ENCODE measurements at places on chromosomes 4 and X.

- DNase-seq = no peak
These were observed 1.3 kb downstream of the NCAPG start for GRCh38 chr4:17812125-17812524.

DNA sequence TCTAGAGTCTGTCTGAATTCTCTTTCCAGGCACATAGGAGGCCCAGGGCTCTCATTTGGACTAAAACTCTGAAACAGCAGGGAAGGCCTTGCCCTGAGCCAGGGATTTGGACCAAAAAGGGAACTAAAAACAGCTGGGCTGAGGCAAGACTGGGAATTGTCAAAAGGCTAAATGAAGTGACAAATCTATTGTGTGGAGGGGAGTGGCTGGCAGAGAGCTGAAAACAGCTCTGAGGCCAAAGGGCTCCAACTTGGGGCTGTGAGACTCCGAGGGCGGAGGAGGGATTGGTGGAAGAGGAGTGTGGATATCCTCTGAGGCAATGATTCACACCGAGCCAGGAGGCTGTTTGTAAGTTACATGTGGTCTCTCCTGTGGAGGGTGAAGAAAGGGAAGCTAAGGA lies 63.2 kb downstream of the PHEX start:
- DNase-seq = no peak

GRCh38 chrX:31563792-31564191 lies 492.0 kb upstream of the FTHL17 start:
- DNase-seq = no peak

- no peak for DNase-seq
These were observed 15.6 kb downstream of the XAGE3 start for GRCh38 chrX:52852110-52852860.

DNA sequence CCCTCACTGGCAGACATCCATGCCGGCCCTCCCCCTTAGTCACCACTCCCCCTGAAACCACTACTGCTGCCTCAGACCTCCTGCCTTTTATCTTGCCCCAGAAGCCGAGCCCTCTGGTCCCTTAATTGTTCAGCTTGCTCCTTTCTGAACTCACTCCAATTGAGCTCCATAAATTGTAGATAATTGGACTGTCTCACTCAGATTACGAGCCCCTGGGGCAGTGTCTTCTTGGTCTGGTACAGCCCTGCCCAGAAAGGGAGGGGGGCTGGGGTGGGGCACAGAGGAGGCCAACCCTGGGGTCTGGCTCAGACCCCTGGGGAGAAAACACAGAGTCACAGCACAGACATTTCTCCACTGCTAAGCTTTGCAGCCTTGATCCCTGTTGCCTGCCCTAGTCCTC lies 39.4 kb downstream of the NALF2 start:
- DNase-seq = no peak

- no peak for DNase-seq
These were observed 88.3 kb downstream of the IL15 start for GRCh38 chr4:141724646-141725045.

DNA sequence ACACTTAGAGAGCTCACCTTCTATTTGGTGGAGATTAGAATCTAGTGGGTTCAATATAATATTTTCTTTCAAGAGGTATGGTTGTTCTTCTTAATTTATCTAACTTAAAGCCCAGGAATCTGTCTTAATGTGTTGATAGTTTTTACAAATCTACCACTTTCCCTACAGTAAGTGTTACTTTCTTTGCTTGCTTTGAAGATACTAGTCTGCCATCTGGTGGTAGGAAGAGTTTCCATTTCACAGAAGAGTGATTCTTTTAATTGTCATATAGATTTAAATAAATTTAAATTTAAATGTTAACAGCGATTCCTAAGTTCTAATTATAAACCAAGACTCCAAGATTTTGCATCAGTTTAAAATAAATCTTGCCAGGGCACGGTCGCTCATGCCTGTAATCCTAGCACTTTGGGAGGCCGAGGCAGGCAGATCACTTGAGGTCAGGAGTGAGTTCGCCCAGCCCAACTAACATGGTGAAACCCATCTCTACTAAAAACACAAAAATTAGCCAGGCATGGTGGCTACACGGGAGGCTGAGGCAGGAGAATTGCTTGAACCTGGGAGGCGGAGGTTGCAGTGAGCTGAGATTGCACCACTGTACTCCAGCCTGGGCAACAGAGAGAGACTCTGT lies 43.5 kb downstream of the NUDT9 start:
- no peak for DNase-seq

DNA sequence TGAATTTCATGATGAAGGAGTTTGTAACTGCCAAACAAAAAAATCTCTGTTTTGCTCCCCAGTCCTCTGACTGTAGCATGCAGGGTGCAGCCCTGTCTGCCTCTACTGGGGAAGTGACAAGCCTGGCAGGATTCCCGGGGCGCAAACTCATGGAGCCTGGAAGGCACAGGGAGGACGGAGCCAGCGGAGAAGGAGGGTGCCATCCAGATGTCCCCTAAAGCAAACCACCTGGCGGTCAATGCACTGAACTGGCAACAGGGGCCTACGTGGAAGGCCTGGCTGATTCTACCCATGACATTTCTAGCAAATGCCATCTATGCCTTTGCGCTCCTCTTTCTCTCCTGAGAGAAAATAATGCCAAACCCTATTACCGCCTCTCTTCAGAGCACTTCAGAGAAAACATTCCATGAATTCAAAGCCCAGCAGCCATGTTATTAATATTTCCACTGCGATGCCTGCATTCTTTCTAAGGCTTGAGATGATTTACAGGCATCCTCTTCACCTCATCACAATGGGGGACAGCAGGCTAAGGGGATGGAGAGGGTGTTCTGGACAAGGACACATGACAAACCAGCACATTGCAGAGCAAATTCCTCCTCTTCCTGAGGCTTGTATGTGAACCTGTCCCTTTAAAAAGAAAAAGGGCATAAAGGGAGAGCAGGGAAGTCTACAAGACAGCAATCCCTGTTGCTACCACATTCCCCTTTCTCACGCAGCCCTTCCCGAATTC lies 329.3 kb upstream of the NOCT start:
- no peak for DNase-seq

DNA sequence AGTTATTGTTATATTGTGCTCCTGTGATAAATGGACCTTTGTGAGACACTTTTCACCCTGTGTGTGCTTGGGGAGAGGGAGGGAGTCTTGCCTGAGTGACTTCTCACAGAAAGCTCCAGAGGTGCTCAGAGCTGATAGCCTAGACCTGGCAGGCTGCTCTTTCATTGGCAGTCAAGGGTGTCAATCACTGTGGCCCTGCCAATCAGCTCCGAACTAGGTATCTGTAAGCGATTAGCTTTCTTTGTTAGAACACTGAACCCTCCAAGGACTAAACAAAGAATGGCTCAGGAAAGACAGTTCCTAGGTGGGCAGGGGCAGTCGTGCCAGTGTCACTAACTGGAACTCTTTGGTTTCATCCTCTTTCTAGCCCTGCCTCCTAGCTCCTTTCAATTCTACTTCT lies 2.7 kb upstream of the NALF2 start:
- DNase-seq = no peak

GRCh38 chrX:16222151-16222550 lies 54.9 kb downstream of the MAGEB17 start:
- no peak for DNase-seq

DNA sequence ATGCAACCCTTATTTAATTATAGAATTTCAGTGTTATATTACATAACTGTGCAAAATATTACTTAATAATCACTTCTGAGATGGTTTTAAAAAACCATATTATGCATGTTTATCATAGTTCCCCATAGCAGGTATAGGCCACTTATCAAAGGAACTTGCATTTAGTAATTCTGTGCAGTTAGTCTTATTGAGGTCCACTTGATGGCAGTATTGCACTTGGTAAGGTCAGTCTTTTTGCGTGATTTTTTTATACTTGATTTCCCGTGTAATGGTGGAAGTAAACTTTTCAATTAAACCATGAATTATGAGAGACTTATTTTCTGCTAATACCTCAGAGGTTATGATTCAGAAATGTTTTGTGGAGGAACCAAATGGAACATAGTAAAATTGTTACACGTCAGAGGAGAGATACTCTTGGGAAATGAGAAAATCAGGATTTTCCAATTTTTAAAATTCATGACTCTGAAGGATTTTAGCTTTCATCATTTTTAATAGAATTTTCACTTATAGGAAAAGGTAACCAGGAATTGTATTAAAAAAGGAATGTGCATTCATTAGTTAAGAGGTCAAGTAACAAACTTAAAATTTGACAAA lies 230.0 kb downstream of the CCSER1 start:
- DNase-seq = no peak

DNA sequence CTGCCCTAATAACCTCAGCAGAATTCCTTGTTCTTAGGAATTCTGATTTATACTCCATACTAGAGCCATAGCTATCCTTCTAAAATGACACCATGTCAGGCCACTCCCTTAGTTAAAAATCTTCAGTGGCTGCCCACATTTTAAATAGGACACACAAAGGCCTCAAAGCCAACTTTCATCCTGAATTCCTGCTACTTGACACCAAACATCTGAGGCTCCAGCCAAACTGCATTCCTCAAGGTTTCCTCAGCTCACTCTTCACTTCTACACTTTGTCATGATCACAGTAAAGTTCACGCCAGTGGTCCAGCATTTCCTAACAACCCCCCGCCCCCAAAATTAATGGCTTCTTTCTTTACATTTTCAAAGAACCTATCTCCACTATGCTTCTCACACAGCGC lies 124.3 kb downstream of the ADGRA3 start:
- no peak for DNase-seq

GRCh38 chr4:147610686-147611085 lies 6.5 kb upstream of the TMEM184C start:
- DNase-seq = no peak

- DNase-seq = no peak
These were observed 231.0 kb downstream of the ADGRL3 start for GRCh38 chr4:61431131-61431530.

GRCh38 chrX:30241724-30242415 lies at the start of gene MAGEB4:
Gene MAGEB4 (plus strand): TSS chrX:30242000. CDS start chrX:30242136, 136 bp downstream.
- no peak for DNase-seq
